Activated CD8-positive, alpha-beta T cell treated with anti-CD3 and anti-CD28 coated beads for 36 hours (primary cell): ENCODE measurements at places on chromosomes 12 and 14. TPM values are rescaled to one million over a fixed set of nuclear protein-coding genes. Genes with fewer than 3 reads are reported as not detected.

Gene SERPINA9
- not detected for total RNA-seq

Gene GZMB
- total RNA-seq = 1,779 TPM

Gene DACT1
- 2.0 TPM for total RNA-seq

Gene NID2
- total RNA-seq = 0.29 TPM

Gene LRP1-AS
- not detected for total RNA-seq

Gene SLC39A2
- not detected for total RNA-seq

GRCh38 chr14:94390372-94391086, 2.1 kb upstream of the SERPINA1 start:
- no peak for DNase-seq

DNA sequence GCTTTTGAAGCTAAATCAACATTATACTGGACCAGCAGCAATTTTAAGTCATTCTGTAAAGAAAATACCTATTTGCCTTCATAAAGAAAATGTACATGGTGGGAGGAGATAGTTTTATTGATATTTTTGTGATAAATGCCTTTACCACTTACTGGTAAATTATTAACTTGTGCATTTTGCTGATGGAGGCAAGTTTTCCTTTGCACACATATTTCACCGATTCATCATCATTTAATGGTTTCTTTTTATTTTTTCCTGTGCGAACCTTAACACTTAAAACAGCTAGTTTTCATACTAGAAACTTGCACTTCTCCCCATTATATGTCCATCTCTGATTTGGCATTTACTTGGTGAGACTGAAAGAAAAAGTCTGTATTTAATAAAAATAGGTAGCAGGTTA, 239.3 kb downstream of the TRHDE start:
- DNase-seq = no peak

DNA sequence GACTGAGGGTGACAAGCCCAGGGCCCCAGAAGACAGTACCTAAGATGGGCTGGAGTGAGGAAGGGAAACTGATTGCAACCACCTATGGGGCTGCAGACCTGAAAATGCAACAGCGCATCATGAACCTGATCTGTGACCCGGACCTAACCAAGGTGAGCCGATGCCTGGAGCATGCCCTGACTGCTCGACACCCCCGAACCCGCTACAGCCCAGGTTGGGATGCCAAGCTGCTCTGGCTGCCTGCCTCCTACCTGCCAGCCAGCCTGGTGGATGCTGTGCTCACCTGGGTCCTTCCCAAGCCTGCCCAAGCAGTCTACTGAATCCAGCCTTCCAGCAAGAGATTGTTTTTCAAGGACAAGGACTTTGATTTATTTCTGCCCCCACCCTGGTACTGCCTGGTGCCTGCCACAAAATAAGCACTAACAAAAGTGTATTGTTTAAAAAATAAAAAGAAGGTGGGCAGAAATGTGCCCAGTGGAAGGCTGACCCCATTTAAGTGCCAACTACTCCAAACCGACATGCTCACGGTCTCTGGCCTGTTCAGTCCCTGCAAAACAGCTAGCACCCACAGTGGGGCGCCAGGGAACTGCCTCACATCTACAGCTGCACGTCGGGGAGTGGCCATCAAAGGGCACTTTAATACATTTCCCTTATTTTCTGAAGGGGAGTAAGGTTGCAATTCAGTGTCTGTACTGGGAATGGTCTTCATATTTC, 4.2 kb downstream of the RDH5 start:
- peak; percentile 90 for DNase-seq

- no peak for DNase-seq
Observed at GRCh38 chr14:70857496-70857890, 48.2 kb upstream of the MAP3K9 start.

GRCh38 chr12:124352839-124353238, 57.9 kb downstream of the RFLNA start:
- no peak for DNase-seq

DNA sequence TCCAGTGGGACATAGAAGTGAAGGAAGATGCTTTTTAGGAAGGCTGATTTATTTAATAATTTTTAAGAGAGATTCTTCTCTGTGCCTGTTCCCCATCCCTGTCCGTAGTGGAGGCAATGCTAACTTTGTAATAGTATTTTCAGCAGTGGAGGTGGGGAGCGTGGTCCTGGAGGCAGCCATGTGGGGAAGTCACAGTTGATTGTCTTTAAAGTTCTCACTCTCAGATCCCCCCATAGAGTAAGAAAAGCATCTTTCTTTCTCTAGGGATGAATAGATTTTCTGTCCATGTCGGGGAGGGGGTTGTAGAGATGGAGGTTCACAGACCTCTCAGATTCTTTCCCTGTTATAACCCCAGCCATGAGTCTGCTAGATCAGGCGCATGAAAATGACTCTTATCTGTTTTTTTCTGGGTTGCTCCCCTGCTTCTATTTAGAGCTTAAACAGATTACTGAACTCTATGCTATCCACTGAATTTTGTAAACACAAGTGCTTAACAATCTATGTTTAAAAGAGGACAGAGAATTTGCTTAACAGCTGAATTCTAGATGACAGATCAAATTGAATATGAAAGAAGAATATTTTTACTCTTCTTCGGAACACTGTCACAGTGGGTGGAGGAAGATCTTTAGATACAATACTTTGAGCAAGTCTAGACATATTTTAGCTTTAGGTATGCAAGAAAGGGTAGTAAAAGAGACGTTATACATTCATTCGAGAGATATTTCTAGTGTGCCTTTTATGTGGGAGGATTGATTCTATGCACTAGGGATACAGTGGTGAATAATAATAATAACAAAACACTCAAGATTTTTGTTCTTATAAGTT, 25.3 kb downstream of the TMEM117 start:
- DNase-seq = no peak

DNA sequence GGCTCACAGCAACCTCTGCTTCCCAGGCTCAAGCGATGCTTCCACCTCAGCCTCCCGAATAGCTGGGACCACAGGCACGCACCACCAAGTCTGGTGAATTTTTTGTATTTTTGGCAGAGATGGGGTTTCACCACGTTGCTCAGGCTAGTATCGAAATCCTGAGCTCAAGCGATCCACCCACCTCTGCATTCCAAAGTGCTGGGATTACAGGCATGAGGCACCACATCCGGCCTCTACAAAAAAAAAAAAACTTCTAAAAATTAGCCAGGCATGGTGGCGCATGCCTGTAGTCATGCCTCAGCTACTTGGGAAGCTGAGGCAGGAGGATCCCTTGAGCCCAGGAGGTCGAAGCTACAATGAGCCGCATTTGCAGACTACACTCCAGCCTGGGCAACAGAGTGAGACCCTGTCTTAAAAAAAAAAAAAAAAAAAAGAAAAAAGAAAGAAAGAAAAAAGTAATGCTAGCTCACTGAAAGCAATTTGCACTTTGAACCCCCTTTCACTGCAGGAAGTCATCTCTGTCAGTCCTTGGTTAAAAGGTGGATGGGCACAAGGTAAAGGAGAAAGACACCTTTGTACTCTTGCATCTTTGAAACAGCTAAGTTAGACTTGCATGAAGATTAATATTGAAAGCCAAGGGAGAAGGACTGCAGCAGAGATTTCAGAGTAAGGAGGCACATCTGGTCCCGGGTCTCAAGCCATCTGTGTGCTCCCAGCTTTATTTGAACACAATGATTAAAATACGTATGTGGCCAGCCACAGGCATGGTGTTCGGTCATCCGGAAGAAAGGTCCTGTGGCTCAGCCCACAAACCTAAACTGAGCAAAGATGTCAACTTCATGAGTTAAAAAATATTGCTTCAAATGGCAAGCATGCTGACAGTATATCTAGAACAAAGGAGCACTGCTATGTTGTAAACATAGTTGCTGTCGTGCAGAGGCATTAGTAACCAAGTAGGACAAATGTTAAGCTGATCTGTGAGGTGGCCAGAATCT, 103.8 kb upstream of the HMGA2 start:
- no peak for DNase-seq

- no peak for DNase-seq
Observed at GRCh38 chr12:53935383-53936341, 3.0 kb upstream of the HOXC13 start.

DNA sequence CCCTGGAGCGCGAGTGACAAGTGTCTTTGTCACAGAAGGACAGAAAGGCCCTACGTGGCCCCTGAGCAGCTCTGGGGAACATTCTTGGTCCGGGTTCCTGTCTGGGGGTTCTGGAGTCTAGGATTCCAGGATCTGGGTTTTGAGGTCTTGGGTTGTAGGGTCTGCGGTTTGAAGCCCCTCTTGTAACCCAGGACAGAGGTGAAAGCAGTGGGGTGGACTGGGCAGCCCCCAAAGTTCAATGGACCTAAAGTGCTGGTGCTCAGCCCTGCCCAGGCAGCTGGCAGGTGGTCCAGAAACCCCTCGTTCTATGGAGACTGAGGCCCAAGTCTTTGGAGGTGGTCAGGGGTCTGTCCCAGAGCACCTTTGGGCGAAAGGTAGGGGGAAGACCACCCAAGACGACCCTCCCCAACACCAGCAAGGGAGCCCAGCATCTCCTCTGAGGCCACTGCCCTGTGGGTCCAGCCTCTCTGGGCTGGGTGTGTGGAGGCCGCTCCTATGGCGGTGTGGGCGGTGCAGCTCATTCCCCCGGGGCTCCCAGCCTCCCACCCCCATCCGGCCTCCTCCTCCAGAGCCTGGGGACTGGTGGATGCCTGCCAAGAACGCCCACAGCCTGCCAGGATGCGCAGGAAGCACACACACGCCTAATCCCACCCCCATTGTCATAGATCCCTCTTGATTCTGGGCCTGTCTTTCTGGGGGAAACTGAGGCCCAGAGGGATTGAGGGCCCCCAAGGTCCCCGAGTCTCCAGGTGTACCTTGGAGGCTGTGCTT, 30.2 kb upstream of the ANKRD9 start:
- no peak for DNase-seq

DNA sequence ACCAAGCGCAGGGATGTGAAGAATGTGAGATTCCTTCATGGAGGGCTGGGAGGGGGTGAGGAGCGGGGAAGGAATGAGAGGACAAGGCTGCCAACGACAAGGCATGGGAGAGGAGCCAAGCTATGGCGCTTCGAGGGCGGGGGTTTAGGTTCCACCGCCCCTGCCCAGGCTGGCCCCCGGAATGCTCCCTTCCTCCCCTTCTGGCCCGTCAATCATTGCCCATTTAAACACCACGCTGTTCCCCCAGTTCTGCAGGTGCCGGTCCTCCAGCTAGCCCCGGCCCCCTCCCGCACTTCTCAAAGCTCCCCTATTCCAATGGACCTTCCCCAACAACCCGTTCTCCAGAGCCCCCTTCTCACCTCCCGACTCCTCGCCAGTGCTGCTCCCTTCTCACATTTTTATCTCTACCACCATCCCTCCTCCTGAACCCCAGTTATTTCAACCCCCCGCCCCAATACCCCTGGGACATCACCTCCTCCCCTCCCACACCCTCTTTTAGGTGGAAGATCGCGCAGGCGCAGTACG, 428 bp downstream of the RNF41 start:
- peak; percentile 20 for DNase-seq

GRCh38 chr12:82299319-82300025, 58.7 kb downstream of the CCDC59 start:
- no peak for DNase-seq

DNA sequence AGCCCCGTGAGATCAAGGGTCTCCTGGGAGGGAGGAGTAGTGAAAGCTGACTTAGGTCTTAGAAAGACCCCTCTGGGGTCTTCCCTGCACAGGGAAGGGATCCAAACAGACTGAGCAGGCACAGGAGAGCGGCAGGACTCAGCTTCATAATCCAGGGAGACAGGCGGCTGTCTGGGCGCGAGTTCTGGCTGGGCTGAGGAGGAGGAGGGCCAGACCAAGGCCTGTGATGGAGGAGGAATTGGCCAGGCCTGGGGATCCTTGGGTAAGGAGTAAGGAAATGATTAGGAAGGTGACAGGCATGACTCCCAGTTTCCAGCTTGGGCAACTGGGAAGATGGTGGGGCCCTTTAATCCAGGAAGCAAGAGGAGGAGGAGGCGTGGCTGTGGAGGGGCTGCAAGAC, 93.1 kb downstream of the DICER1 start:
- no peak for DNase-seq

- DNase-seq = no peak
Observed at GRCh38 chr12:85299053-85299452, 19.0 kb downstream of the ALX1 start.

DNA sequence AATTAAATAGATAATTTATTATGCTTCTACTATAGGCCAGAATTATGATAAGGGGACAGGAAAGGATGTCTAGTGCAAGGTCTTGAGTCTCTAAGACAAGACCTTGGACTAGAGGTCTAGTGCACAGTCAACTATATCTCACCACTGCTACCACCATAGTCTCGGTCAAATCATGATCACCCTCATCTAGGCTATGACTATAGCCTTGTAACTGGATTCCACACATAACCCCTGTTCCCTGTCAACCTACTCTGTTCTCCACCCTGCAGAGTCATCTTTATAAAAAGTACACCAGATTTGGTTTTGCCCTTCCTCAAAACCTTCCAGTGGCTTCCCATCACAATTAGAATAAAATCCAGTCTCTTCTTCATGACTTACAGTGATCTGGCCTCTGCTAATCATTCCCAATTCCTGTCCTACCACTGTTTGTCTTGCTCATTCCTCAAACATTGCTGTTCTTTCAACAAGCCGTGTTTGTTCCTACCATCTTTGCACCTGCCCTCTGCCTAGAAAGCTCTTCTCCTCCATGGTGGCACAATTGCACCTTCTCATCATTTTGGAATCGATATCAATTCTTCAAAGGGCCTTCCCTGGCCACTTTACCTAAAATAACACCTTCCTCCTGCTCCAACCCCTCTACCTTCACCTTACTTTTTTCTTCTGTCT, 169.4 kb downstream of the FOXN3 start:
- DNase-seq = no peak

DNA sequence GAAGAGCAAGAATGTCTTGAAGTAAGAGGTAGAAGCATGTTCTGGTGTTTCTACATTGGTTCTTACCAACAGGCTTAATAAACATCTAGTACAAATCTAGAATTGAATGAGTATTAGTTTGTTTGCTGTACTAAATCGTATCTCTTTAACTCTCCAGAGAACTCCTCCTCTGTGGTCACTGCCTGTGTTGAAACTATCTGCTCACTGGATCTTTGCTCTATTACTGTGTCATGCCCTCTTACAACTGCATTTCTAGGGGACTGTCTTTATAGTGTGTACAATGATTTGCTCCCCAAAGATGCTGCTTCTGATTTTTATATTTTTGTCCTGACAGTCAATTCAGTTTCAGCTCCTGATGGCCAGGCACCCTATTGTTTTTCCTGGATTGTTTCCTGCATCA, 50.1 kb upstream of the E2F7 start:
- DNase-seq = no peak
